Activated naive CD4-positive, alpha-beta T cell treated with anti-CD3 and anti-CD28 coated beads, Interleukin-2, amount 50 U/mL, for 72 hours (primary cell): ENCODE measurements at places on chromosomes 6 and 20. TPM values are rescaled to one million over a fixed set of nuclear protein-coding genes. Genes with fewer than 3 reads are reported as not detected.

GRCh38 chr6:71080826-71081225 lies 124.0 kb upstream of the B3GAT2 start:
- no peak for DNase-seq

TGM3 gene
- 0.16 TPM for total RNA-seq

GRCh38 chr6:84785671-84786070 lies 21.3 kb upstream of the TBX18 start:
- DNase-seq = no peak

DNA sequence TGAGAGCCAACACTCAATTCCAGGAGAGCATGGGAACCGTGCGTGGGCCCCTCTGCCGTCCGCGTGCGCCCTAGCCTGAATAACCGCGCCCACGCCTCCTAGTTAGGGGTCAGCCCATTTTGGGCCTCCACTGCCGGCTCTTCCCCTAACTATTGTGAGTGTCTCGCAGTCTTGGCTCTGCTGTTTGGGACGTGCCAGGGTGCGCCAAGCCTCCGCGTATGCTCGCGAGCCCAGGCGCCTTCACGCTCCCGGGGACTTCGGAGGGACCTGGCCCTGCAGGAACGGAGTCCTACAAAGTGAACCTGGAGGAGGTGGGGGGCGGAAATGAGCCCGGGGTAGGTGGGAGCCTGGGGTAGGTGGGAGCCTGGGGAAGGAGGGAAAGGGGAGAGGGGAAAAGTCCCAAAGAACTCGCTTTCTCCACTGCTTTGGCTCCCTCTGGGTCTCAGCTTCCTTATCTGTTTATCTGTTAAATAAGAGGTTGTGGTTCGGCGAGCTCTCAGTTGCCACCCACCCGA lies 873 bp upstream of the GCM2 start:
- peak; percentile 6 for DNase-seq

- DNase-seq = no peak
These were observed 868 bp downstream of the SRSF3 start for GRCh38 chr6:36594816-36595643.

- peak; percentile 58 for DNase-seq
These were observed 107.7 kb upstream of the PRND start for GRCh38 chr20:4613718-4614620.

GSTA2 gene
- not detected for total RNA-seq

DNA sequence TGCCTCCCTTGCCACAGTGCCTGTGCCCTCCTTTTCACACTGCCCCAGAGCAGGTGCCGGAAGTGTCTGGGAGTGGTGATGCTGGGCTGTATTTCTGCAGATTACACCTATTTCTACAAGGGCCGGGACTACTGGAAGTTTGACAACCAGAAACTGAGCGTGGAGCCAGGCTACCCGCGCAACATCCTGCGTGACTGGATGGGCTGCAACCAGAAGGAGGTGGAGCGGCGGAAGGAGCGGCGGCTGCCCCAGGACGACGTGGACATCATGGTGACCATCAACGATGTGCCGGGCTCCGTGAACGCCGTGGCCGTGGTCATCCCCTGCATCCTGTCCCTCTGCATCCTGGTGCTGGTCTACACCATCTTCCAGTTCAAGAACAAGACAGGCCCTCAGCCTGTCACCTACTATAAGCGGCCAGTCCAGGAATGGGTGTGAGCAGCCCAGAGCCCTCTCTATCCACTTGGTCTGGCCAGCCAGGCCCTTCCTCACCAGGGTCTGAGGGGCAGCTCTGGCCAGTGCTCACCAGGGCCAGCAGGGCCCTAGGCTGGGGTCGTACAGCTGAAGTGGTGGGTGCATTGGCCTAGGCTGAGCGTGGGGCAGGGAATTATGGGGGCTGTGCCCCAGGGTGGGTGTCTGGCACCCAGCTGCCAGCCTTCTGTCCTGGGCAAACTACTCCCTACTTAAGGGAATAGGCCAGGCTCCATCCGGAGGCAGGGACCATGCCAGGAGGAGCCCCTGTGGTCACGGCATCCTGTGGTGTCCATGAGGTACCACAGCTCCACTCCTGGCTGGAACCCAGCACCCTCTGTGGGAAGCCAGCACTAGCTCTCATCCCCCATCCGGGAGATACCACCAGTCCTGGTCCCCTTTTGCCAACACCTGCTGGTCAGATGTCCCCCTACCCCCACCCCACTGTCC lies 3.5 kb downstream of the MMP24OS start:
- no peak for DNase-seq

DNA sequence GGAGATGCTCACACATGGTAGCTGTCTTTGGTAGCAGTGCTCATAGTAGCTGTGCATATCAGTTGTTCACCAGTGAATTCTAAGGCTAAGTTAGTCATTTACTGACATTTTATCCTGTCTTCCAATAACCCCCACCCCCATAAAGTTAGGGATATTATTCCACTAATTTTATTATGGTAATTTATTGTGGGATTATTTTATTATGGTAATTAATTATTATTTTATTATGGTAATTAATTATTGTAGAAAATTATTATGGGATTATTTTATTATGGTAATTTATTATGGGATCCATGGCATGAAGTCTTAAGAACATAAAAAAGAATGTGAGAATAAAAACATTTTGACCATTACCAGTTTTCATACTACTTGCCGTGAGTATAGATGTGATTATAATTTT lies 406.5 kb downstream of the LAMA2 start:
- no peak for DNase-seq

DNA sequence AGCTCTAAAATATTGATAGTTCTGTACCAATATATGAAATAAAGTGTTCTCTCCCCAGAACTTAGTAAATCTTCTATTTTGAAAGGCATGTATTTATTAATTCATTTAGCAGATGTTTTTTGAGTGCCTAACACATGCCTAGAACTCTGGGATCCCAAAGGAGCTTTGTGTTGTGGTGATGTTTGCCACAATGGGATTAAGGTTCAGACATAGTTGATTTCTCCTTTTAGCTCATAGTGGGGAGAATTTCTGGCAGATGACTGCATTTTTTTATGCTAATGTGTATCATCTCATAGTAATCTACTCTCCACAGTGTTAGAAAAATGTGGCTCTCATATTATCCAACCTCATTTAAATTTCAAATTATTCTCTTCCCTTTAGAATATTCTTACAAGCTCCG lies 21.7 kb downstream of the MYB start:
- no peak for DNase-seq

FOXO3 gene
- 4.8 TPM for total RNA-seq
